ENCODE measurements at places on chromosomes 1 and 21.

GRCh38 chr1:169676001-169676400, 35.4 kb downstream of the SELL start:
- no peak for DNase-seq

GRCh38 chr1:44016041-44016889, 15.0 kb downstream of the SLC6A9 start:
- no peak for DNase-seq

DNA sequence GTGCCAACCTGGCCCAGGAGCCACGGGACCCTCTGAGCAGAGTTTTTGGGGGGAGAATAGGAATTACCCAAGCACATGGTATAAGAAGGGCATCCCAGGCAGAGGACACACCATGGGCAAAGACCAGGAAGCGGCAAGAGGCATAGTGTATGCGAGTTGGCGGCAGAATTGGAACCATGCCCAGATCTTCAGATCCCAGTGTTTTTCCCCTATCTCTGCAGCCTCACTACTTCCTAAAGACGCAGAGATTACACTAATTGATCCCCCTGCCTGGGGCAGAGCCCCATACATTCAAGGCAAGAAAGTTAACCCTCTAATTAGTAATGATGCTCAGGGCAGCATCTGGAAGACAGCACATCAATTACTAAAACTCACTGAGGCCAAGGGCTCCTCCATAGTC, 48.2 kb downstream of the SYT2 start:
- DNase-seq: no peak

DNA sequence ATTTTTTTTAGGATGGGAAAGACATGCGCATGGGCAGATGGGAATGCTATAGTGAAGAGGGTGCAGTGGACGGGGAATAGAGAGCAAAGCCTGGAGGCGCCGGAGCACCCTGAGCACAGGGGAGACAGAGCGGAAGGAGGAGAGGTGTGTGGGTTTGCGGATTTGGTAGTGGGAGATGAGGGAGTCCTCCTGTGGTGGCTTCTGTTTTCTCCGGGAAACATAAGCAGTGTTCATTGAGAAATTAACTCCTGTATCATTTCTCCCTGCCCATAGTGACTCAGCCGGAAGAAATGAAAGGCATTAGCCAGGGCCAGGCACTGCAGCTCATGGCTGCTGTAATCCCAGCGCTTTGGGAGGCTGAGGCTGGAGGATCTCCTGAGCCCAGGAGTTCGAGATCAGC, 4.7 kb upstream of the PTPRF start:
- DNase-seq: no peak

DNA sequence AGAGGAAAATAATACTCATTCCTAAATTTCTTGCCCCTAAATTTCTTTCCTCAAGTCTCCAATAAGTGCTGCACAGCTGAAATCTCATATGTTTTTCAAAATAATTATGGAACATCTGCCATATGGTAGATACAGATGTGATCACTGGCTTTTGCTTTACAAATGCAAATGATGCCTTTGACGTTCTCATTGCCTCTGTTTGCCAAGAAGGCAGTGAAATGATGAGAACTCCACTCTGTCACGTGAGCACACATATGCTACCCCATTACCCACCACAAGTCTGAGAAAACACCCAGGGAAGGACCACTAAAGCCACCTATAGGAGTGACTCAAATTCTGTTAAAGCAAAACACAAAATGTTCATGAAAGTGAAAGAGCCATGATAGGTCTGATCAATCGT, 43.9 kb downstream of the DSCAM start:
- DNase-seq: no peak

- DNase-seq: no peak
Measured at GRCh38 chr1:175875556-175875955, 132.2 kb upstream of the TNR start.

- DNase-seq: no peak
Measured at GRCh38 chr1:197170538-197170937, 24.1 kb upstream of the ASPM start.

GRCh38 chr1:161868832-161869231, 102.7 kb downstream of the ATF6 start:
- no peak for DNase-seq

DNA sequence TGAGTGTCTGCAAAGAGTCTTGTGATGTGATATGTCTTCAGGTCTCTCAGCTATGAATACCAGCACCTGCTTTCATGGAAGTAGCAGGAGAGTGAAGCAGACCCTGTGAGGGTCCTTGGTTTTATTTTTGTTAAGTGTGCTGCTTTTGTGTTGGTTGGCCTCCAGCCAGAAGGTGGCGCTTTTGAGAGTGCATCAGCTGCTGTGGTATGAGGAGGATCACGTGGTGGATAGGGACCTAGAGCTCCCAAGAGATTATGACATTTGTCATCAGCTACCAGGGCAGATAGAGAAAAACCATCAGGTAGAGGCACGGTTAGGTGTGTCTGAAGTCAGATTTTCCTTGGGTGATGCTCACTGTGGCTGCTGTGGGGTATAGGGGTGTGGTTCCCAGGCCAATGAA, 1232.1 kb downstream of the MRPL39 start:
- peak; percentile 56 for DNase-seq

DNA sequence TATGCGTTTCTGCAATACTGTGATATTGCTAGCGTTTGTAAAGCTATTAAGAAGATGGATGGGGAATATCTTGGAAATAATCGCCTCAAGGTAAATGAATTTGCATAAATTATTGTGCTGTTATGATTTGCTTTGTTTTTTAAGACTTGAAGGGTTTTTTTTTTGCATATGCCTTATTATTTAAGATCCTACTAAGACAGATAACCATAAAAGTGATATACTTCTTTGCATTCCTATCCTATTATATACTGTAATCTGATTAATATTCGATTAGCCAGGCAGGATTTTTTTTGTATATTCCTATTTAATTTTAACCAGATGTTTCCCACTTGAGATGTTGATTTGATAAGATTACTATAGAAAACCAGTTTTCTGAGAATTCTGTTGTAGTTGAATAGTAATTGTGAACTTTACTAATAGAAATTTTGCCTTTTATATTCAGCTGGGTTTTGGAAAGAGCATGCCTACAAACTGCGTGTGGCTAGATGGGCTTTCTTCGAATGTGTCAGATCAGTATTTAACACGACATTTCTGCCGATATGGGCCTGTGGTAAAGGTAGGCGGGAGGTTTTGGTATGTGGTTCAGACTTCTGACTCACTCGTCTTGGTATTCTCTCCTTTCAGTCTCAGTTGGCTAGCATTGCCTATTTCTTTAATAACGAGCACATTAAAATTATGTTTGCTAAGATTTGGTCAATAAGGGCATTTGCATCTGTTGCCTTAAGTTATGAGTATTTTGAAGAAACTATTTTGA, 56.8 kb downstream of the ZBTB17 start:
- peak; percentile 78 for DNase-seq

DNA sequence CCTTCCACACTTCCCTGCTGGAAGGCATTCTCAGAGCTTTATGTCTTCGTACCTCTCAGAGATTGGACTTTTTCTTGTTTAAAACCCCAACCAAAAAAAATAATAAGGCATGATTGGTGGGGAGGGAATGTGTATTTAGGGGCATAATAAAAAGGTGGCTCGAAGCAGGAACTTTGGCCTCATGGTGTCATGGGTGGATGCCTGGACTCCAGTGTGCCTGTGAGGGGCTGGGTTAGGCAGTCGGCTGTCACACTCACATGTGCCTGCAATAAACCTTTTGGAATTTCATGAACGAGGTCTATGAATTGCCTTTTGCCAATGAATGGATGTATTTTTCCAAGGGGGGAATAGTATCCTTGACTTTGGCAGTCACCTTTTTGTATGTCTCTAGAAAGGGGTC, 131.3 kb downstream of the EDEM3 start:
- DNase-seq: no peak

DNA sequence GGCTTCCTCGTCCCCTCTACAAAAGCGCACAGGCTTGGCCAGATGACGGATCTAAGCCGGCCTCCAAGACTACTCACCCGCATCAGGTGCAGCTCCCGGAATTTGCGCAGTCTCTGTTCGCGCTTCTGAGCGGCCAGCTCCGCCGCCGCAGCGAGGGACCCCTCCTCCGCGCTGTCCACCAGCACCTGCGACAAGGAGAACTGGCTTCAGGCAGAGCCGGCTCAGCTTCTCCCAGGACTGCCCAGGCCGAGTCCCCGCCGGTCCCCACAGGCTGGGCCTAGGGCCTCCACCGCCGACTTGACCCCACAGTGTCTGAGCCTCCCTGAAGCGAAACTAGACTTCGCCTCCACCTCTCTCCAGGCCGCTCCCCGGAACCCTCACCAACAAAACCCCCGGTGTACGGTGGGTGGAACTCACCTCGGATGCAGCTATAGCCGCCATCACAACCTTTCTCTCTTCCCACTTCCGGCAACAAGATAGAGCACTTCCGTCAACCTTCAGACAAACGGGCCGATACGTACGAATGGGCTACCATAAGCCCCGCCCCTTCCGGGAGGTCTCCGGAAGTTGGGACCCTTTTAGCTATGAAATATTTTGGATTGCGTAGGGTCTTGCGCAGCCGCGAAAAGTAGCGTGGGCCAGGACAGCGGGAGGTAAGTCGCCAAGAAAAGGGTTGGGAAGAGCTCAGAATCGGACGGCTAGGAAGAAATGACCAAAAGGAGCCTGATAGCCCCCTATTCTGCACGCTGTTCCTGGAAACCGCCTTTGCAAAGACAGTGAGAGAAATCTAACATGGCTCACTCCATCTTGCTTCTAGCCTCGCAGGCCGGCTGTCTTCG, at the start of gene SYF2:
TSS of gene SYF2 (minus strand) at position 476 of the 839 bp plus-strand sequence. CDS start at position 441, 35 bp downstream.
- DNase-seq: peak; percentile 92

DNA sequence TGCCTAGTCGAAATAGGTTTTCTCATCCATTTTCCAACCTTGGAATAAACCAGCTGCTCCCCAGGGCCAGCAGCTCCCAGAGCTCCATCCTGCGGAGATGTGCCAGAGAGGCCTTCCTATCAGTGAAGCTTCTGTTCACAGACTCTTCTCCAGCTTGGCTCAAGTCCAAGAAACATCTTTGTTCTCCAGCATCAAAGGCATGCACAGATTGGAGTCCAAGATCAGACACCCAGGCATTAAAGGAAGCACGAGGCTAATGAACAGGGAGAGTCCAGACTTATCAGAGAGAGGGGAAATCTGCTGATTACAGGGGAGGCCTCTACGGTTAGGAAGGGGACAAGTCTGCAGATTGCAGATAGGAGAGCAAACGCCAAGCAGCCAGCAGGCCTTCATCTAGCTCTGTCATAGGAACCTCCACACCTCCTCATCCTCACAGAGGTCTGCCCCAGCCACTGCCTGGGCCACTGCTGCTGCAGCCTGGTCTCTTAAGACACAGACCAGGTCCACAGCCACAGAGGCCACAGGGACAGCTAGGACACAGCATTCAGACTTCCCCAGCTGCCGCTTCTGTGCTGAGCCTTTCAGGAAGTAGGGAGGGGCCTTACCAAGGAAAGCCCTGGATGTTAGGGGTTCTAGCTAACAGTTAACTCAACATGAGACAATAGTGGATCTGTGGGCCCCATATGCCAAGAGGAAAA, 3.4 kb downstream of the PRR9 start:
- DNase-seq: no peak

DNA sequence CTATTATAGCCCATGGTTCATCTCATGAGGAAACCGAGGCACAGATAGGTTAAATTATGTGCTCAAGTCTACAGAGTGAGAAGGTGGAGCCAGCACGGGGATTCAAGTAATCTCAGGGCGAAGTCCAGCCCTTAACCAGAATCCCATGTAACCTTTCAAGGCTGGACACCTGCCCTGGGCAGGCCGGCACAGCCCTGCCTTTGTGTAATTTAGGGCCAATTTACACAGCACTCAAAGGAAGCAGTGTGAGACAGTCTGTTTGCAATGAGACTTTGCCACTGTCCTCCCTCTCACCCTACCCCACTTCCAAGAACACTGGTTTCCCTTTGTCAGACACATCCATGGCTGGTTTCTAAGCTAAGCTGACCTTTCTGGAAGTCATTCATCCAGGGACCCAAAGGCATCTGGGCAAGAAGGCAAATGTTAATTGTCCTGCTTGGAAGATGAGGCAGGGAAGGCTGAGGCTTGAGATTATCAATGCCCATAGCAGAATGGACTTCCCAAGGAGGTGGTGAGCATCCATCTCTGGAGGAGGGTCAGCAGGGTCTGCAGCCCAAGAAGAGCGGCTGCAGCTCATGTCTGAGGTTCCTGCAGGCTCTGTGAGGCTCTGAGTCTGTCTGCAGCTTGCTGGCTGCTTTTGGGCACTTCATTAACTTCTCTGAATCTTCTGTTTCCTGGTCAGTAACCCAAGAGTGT, 159.2 kb downstream of the TRABD2B start:
- DNase-seq: no peak

GRCh38 chr1:203556047-203556851, 62.3 kb downstream of the OPTC start:
- no peak for DNase-seq

- peak; percentile 7 for DNase-seq
Measured at GRCh38 chr1:183023146-183023600, at the start of gene LAMC1. Gene LAMC1, plus strand, starts transcription at chr1:183023420. Its CDS starts 297 bp downstream, at chr1:183023717.

DNA sequence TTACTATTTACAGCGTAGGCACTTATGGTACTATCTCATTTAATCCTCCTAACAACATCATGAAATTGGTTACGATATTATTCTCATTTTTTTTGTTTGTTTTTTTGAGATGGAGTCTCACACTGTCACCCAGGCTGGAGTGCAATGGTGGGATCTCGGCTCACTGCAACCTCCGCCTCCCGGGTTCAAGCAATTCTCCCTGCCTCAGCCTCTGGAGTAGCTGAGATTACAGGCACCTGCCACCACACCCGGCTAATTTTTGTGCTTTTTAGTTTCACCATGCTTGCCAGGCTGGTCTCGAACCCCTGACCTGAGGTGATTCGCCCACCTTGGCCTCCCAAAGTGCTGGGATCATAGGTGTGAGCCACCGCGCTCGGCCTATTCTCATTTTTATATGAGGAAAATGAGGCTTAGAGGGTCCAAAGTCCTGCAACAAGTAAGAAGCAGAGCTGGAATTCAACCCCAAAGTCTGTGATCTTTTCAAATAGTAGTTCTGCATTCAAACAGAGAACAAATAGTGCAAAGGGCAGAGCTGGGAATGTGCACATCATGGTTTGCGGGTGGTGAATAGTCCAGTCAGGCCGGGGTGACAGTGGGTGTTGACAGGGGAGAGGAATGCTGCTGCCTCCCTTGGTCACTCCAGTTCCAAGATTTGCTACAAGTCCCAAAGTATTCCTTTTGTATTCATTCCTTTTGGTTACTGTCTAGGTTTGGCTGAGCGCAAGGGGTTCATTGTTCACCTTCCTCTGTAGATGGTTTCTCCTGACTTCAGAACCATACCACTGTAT, 4.6 kb downstream of the PRUNE1 start:
- no peak for DNase-seq

- no peak for DNase-seq
Measured at GRCh38 chr1:197180252-197180878, 33.9 kb upstream of the ASPM start.

DNA sequence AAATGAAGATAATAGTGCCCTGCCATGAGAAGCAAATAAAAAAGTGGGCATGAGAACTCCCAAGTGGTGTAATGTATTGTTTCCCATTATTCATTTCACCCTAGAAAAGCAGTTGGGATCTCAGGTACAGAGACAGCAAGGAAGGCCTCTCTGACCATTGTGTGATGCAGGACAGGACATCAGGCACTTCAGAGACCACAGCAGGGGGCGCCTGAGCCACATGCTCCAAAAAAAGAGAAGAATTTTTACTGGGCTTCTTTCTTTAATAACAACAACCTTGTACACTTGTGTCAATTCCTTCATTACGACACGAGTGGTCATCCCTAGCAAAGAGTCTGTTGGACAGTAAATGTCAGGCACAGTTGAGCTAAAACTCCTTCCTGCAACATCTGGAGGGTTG, 533.3 kb downstream of the OMA1 start:
- no peak for DNase-seq

All from activated CD4-positive, alpha-beta T cell treated with anti-CD3 and anti-CD28 coated beads for 48 hours (primary cell).